ENCODE measurements at places on chromosomes 11 and 22. TPM values are rescaled to one million over a fixed set of nuclear protein-coding genes. Genes with fewer than 3 reads are reported as not detected.
A peak's percentile ranks its signal among the peaks of the same experiment; 100 is the strongest.

DNA sequence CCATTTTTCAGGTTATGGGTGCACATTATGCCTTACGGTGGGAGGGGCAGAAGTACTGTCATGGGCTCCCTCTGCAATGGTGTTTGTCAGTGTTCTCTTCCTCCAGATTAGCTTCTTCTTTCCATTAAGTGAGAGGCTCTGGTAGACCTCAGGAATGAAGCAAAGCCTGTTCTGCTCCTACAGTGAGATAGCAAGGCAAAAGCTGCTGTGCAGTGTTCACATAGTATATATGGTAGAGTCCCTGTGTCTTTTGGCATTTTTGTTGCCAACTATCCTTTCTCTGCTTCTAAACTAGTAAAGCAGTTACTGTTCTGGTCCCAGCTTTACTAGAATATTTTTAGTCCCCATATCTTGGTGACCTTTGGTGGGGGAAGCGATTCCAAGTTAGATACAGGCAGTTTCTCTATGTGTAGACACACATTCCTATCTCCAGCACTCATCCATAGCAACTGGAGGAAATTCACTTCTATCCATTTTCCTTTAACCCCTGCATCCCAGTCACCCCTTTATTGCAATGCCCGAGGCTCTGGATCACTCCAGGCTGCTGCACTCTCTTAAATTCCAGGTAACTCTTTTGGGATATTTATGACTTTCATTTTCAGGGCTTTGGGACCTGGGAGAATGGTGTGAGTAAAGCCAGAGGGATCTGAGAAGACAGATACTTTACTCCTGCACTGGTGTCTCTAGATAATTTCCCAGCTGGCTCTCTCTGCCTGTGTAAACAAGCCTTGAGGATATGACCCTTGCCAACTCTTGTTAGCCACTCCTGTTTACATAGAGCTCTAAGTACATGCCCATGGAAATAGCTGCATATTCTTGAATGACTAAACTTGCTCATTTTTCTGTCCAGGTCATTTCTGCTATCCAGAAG, 3.9 kb upstream of the TRIM34 start:
- H3K4me1 ChIP-seq: peaks cover 52% of the 10 kb centered on the region
- no peak for DNase-seq
- H3K4me3 ChIP-seq: peak overlapping the region; percentile 37
- peak overlapping the region; percentile 81 for H3K27ac ChIP-seq
- no peaks in the 10 kb centered on the region for H3K27me3 ChIP-seq

- DNase-seq: no peak
- no peak overlapping the region for H3K4me3 ChIP-seq
- H3K4me1 ChIP-seq: peaks cover 16% of the 10 kb centered on the region
- peaks cover 2% of the 10 kb centered on the region for H3K36me3 ChIP-seq
Measured at GRCh38 chr11:33944345-33944692, 52.4 kb upstream of the LMO2 start.

DNA sequence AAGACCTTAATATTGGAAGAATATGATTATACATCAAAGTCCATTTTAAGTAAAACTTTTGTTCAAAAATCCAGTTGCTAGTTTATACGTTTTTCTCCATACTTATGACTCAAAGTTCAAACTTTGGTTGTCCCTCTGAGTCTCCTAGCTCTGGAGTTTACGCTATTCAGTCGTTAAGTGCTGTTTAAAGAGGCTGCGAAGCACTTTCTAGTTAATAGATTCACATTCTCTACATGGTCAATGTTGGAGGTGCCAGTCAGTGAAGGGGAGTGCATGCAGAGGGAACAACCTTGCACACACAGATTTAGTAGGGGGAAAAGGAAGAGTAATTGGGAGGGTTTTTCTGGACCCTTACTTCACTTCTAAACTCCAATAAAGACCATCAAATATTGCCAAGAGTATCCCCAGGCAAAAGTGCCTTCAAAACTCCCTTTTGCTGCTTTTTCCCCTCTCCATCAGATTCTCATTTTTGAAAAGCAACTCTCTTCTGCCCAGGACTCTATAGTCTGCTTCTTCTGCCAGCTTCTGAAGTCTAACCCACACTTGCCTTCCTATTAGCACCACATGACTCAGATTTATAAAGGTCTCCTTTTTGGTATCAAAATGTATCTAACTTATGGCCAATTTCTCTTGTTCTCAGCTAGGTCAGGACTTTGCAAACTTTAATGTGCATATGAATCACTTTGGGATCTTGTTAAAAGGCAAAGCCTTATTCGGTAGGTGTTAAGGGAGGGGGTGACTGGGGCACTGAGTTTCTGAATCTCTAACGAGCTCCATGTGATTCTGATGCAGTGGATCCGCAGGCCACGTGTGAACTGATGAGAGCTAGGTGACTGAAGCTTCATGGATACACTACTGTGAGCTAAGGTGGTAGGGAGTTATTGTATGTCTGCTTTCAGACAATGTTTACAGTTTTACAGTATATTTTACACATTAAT, 96.2 kb upstream of the MTMR2 start:
- H3K4me1 ChIP-seq: peaks cover 13% of the 10 kb centered on the region
- no peak overlapping the region for H3K4me3 ChIP-seq
- no peak for DNase-seq
- H3K27me3 ChIP-seq: no peaks in the 10 kb centered on the region
- no peak overlapping the region for H3K27ac ChIP-seq

GRCh38 chr11:36441610-36442208, 68.4 kb downstream of the TRAF6 start:
- H3K27me3 ChIP-seq: no peaks in the 10 kb centered on the region
- H3K36me3 ChIP-seq: peaks cover 50% of the 10 kb centered on the region

- no peaks in the 10 kb centered on the region for H3K27me3 ChIP-seq
- H3K4me3 ChIP-seq: no peak overlapping the region
- no peak for DNase-seq
- H3K27ac ChIP-seq: no peak overlapping the region
- peaks cover 6% of the 10 kb centered on the region for H3K36me3 ChIP-seq
Measured at GRCh38 chr11:124950601-124951330, 3.2 kb upstream of the CCDC15 start.

DNA sequence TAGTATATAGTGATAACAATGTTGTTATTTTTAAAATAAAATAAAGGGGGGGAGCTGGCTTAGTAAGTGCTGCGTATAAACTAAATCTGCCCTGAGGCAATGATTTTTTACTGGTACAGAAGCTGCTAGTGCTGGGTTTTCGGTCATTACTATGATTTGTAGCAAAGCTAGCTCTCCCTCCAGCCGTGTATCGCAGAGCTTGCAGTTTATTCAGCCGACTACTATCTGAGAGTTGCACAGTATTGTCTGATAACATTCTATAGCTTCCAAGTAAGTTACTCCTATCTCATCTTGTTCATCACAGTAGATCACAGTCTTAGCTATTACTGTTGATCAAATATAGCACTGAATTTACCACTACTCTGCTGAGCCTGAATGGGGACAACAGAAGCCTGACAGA, 805.5 kb upstream of the ARHGAP42 start:
- H3K4me1 ChIP-seq: no peaks in the 10 kb centered on the region
- no peak overlapping the region for H3K27ac ChIP-seq
- peaks cover 15% of the 10 kb centered on the region for H3K27me3 ChIP-seq
- no peaks in the 10 kb centered on the region for H3K36me3 ChIP-seq

- H3K27ac ChIP-seq: no peak overlapping the region
- no peak for DNase-seq
- H3K36me3 ChIP-seq: no peaks in the 10 kb centered on the region
- no peak overlapping the region for H3K4me3 ChIP-seq
- peaks cover 22% of the 10 kb centered on the region for H3K27me3 ChIP-seq
Measured at GRCh38 chr22:37387793-37388192, 39.5 kb downstream of the ELFN2 start.

DNA sequence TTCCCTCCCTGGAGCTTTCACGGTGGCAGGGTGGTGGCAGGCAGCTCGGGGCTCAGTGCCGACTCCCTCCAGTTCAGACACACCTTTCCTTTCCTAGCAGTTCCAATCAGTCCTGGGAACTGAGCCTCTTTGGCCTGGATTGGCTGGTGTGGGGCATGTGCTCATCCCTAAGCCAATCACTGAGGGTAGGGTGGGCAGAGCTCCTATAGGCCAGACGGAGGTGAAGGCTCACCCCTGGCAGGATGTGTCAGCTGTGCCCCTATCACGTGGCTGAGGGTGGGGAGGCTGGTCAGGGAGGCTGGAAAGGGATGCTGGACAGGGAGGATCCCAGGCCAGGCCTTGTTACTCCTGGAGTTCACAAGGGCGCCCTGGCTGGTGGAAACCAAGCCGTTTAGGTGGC, 40.2 kb downstream of the CACNA1I start:
- no peak overlapping the region for H3K27ac ChIP-seq
- no peak for DNase-seq
- H3K4me1 ChIP-seq: no peaks in the 10 kb centered on the region
- H3K27me3 ChIP-seq: peaks cover 49% of the 10 kb centered on the region
- H3K36me3 ChIP-seq: peaks cover 4% of the 10 kb centered on the region

DNA sequence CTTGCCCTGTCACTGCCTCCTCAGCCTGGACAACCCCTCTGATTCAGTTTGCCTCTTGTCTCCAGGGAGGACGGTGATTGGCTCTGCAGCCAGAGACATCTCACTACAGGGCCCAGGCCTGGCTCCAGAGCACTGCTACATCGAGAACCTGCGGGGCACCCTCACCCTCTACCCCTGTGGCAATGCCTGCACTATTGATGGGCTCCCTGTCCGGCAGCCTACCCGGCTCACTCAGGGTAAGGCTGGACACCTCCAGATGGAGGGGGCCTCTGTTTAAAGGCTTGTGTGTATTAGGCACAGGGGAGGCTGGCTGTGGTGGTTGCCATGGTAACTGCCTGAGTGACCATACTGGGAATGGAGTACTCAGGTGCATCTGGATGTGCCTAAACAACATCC, 8.6 kb downstream of the PHLDB1 start:
- no peak overlapping the region for H3K4me3 ChIP-seq
- DNase-seq: peak; percentile 86
- H3K4me1 ChIP-seq: peaks cover 96% of the 10 kb centered on the region
- peaks cover 12% of the 10 kb centered on the region for H3K36me3 ChIP-seq

DNA sequence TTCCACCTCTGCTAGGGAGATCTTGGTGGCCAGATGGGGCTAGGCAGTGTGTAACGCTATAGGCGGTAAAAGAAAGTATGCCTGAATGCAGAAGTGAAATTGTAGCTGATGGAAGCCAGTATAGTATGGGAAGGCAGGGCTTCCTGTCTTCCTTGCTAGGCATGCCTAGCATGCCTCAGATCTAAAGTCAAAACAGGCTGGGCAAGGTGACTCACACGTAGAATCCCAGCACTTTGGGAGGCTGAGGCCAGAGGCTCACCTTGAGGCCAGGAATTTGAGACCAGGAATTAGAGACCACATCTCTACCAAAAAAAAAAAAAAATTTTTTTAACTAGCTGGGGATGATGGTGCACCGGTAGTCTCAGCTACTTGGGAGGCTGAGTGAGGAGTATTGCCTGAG, 281.7 kb upstream of the MTNR1B start:
- no peak overlapping the region for H3K27ac ChIP-seq
- H3K36me3 ChIP-seq: peaks cover 2% of the 10 kb centered on the region
- DNase-seq: no peak
- H3K4me3 ChIP-seq: no peak overlapping the region
- H3K4me1 ChIP-seq: no peaks in the 10 kb centered on the region

- H3K27ac ChIP-seq: no peak overlapping the region
- no peak overlapping the region for H3K4me3 ChIP-seq
- no peaks in the 10 kb centered on the region for H3K27me3 ChIP-seq
Measured at GRCh38 chr22:46990937-46991550, 228.6 kb downstream of the TBC1D22A start.

- peaks cover 17% of the 10 kb centered on the region for H3K4me1 ChIP-seq
- H3K4me3 ChIP-seq: no peak overlapping the region
- no peaks in the 10 kb centered on the region for H3K27me3 ChIP-seq
- DNase-seq: no peak
- no peak overlapping the region for H3K27ac ChIP-seq
- peaks cover 17% of the 10 kb centered on the region for H3K36me3 ChIP-seq
Measured at GRCh38 chr11:112247201-112247600, 13.5 kb downstream of the PLET1 start.

DNA sequence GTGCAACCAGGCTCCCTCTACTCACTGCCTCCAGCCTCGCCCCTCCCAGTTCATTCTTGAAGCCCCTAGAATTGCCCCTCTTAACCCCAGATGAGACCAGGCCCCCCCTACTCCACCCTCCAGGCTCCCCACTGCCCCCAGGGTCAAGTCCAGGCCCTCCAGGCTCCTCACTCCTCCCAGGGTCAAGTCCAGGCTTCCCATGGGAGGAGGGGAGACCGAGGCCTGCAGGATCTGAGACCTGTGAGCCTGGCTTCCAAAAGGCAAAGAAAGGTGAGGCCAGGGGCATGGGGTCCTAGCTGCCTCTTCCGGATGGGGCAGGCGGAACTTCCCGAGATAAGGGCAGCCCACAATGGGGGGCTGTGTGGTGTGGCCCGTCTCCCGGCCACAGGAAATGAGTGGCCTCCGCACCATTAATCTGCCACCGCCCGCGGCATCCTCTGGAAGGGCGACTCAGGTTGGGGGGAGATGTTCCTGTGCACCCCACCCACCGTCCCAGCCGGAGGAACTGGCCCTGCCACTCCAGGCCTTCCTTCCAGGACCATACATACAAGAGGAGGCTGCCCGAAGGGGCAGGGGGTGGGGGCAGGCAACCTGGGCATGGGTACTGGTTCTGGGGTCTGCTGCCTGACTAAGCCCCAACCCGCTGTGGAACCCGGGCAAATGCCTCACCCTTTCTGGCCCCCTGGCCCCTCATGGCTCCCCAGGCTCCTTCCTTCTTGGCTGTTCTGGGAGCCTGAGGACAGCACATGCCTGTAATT, 35.1 kb upstream of the WNT11 start:
- peaks cover 7% of the 10 kb centered on the region for H3K4me1 ChIP-seq
- no peak overlapping the region for H3K27ac ChIP-seq
- peak; percentile 76 for DNase-seq
- no peaks in the 10 kb centered on the region for H3K36me3 ChIP-seq
- H3K4me3 ChIP-seq: no peak overlapping the region

GRCh38 chr22:37880668-37881440, 25.2 kb upstream of the MICALL1 start:
- H3K4me1 ChIP-seq: peaks cover 14% of the 10 kb centered on the region
- peaks cover 25% of the 10 kb centered on the region for H3K36me3 ChIP-seq
- no peaks in the 10 kb centered on the region for H3K27me3 ChIP-seq
- no peak overlapping the region for H3K4me3 ChIP-seq

GRCh38 chr22:25395915-25396314, 168.6 kb upstream of the GRK3 start:
- H3K36me3 ChIP-seq: peaks cover 1% of the 10 kb centered on the region
- H3K27ac ChIP-seq: no peak overlapping the region
- no peak overlapping the region for H3K4me3 ChIP-seq
- H3K27me3 ChIP-seq: no peaks in the 10 kb centered on the region
- peaks cover 12% of the 10 kb centered on the region for H3K4me1 ChIP-seq
- DNase-seq: no peak

The RPS19BP1 gene
- total RNA-seq: 52.3 TPM

The RIC8A gene
- 124 TPM for total RNA-seq

The MYO18B gene
- 0.20 TPM for total RNA-seq

The LYVE1 gene
- 1.2 TPM for total RNA-seq

The PDE2A gene
- not detected for total RNA-seq

The OR5B21 gene
- not detected for total RNA-seq
